ENCODE measurements at places on chromosomes 13 and 19.

DNA sequence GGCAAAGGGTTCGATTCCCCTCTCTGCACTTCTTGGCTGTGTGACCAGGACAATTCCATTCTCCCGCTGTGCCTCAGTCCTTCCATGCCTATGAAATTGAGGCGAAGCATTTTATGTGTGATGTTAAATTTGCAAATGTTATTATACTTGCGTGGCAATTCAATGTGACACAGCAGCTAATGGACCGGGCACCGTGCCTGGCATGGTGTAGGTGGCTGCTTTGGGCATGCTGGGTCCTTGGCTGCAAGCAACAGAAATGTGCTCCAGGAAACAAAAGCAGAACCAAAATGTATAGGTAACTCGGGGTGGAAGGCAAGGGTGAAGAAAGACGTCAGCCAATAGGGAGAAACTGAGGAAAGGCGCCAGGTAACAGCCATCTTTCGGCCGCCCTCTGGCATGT is 37.1 kb downstream of the TINCR start:
- no peak for DNase-seq

DNA sequence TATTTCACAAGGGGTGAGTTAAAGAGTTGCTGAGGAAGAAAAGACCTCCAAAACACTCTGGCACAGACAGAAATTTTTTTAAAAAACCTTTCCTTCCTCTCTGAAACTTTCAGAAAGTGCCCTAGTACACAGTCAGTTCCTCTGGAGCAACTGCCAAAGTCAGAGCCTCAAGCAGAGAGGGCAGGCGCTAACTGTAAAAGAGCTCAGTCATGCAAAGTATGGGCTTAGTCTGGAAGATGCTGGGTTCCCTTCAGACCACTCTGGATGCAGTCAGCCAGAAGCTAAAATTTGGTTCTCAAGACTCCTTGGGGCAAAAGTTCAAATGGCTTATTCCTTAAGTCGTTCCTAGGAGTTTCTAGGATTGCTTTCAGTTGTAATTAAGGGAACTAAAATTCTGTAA is 671.6 kb downstream of the PCDH9 start:
- no peak for DNase-seq

GRCh38 chr19:17080440-17080801 is 4.8 kb downstream of the MYO9B start:
- DNase-seq: no peak

GRCh38 chr19:47778954-47779351 is 450 bp downstream of the SELENOW start:
- no peak for DNase-seq

DNA sequence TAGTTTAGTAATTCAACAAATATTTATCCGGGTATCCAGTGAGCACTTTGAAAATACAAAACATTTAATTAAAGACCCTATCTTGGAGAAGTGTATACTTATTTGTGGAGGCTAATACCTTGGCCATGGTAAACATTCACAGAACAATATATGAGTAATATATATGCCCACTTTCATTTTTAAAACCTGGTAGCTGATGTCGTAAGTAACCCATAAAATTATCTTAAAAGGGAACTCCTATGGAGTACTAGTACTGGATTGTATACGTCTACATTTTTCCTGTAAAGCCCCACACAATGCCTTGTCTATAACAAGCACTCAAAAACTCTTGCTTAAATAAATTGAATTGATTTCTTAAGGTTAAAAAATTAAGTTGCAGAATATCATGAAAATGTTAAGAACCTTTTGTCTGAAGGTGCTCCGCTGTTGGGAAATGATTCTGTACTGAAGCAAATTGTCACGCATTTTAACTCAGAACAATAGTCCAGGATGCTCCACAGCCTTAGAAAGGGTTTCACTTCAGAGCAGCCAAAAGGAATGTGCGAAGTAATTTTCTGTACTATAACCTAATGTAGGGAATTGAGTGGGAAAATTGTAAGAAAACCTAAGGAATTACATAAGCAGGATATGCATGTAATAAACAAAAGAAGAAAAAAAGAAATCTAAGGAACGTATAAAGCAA is 58.9 kb upstream of the C1QTNF9 start:
- DNase-seq: no peak

- no peak for DNase-seq
These were observed 117.7 kb upstream of the GJB6 start for GRCh38 chr13:20349564-20350381.

DNA sequence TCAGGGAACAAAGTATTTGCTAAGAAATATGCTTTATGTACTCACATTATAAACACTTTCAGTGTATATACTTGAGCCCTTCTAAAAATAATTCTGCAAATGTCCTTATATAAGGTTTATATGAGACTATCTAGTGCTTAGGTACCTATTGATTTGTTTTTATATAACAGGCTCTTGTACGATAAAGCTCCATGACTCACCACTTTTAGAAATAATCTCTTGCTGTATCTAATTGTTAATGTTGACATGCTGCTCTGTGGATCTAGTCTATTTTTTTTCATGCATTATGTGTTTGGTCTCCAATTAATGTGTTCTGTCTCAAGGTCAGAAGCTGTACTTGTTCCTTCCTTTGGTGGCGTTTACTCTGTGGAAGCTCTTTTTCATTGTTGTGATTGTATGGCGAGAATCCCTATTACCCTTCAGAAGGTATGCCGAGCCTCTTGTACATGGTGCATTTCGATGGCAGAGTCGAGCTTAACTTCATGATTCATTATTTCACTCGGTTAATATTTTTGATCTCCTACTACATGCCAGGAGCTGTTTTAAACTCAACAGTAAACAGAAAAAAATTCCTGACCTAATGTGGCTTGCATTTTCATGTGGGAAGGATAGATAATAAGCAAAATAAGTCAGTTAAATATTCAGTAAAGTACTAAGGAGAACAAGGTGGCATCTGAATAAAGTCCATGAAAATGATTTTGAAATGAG is 361.6 kb downstream of the COG6 start:
- DNase-seq: no peak

DNA sequence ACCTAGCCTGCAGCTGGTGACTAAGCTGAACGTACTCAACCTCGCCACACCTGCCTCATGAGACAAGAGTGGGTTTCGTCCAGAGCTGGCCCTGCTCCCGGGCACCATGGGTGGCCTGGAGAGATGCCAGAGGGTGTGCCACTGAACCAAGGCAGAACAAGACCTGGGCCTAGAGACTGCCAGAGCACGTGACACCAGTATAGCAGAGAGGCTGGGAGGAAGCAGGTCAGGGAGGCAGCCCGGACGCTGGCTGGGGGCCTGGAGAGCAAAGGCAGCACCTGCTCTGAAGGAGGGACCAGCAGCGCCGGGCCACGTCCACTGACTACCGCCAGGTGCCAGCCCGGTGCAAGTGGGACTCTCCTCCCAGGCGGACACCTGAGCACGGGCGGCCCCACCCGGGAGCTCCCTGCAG is 7.3 kb upstream of the C13orf46 start:
- DNase-seq: peak; percentile 85

GRCh38 chr19:8316351-8317125 is 4.6 kb downstream of the NDUFA7 start:
- DNase-seq: no peak

- DNase-seq: no peak
These were observed 1223.7 kb downstream of the PCDH17 start for GRCh38 chr13:58855283-58855682.

GRCh38 chr19:40744554-40745401 is 5.5 kb downstream of the ACTMAP start:
- no peak for DNase-seq

GRCh38 chr13:105097521-105097920 is 1437.9 kb downstream of the EFNB2 start:
- no peak for DNase-seq

GRCh38 chr19:5261156-5261890 is 79.3 kb downstream of the PTPRS start:
- DNase-seq: no peak

DNA sequence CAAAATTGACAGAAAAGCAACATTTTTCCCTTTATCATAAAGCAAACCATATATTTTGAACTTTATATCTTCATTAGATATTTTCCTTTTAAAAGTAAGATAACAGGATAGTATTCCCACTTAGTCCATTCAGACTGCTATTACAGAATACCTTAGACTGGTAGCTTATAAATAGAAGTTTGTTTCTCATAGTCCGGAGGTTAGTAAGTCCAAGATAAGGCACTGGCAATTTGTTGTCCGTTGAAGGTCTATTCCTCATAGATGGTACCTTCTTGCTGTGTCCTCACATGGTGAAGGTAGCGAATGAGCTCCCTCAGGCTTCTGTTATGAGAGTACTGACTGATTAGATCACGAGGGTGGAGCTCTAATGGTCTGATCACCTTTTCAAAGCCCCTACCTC is 70.4 kb downstream of the ZMYM2 start:
- DNase-seq: no peak

DNA sequence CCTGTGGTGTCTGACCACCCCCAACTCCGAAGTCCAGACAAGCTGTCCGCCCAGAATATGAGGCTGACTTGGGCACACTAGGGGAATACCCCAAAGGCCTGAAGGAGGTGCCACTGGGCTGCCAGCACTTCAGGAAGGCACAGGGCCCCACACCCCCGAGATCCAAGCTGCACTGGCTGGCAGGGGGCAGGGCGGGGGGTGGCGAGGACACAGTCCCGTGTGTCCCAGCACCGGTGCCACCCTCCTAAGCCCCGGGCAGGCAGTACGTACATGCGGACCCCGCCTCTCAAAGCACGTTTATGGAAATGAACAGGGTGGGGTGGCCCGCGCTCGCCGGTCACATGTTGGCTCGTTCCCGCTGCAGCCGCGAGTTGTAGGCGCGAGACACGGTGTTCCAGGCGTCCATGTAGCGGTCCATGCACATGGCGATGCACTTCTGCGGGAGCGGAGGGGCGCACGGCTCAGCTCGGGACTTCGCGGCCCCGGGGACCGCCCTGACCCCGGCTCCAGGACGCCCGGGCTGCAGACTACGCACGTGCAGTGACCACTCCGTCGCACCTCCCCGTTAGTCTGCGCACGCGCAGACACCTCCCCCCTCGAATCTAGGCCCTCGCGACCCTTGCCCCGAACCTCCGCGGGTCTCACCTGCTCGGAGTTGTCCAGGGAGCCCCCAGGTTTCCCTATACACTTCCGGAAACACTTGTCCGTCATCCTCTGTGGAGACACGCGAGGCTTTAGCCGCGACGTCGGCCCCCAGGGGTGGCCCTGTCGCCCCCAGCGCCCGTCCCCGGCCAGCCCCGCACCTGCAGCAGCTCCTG is 566 bp downstream of the TIMM13 start:
- DNase-seq: peak; percentile 3

DNA sequence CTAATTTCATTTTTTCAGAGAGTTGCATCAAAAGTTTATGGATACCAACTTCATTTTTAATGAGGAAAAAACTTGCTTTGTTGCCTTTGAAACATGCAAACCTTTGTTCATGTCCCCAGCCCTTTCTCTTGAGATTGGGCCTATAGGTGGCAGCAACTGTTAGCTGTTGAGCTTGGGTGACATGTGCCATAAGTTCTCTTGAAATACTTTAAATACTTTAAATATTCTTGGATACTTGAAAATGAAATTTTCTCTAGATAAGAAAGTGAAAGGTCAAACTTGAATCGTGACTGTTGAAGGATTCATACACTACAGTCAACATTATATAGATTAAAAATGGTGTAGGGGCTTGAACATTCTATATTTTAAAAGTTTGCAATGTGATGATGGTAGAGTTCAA is 294.9 kb downstream of the NDFIP2 start:
- no peak for DNase-seq

- DNase-seq: no peak
These were observed 26.3 kb downstream of the ARID3A start for GRCh38 chr19:952049-952679.

- no peak for DNase-seq
These were observed 14.4 kb upstream of the ANKRD10 start for GRCh38 chr13:110929104-110929777.

- no peak for DNase-seq
These were observed at the start of gene ADAMTSL5 for GRCh38 chr19:1512671-1513498. TSS of gene ADAMTSL5 (minus strand) at chr19:1513019. CDS start at chr19:1510943, 2,076 bp downstream.

GRCh38 chr13:88752041-88752440 is 1080.9 kb downstream of the SLITRK5 start:
- DNase-seq: no peak

GRCh38 chr19:38375098-38375493 is 725 bp downstream of the PSMD8 start:
- no peak for DNase-seq

- DNase-seq: no peak
These were observed 119.4 kb upstream of the MIR17HG start for GRCh38 chr13:91228108-91228507.

- no peak for DNase-seq
These were observed 66.7 kb downstream of the ATP11A start for GRCh38 chr13:112756511-112756966.

GRCh38 chr19:38329651-38330050 is 6.0 kb upstream of the CATSPERG start:
- no peak for DNase-seq

DNA sequence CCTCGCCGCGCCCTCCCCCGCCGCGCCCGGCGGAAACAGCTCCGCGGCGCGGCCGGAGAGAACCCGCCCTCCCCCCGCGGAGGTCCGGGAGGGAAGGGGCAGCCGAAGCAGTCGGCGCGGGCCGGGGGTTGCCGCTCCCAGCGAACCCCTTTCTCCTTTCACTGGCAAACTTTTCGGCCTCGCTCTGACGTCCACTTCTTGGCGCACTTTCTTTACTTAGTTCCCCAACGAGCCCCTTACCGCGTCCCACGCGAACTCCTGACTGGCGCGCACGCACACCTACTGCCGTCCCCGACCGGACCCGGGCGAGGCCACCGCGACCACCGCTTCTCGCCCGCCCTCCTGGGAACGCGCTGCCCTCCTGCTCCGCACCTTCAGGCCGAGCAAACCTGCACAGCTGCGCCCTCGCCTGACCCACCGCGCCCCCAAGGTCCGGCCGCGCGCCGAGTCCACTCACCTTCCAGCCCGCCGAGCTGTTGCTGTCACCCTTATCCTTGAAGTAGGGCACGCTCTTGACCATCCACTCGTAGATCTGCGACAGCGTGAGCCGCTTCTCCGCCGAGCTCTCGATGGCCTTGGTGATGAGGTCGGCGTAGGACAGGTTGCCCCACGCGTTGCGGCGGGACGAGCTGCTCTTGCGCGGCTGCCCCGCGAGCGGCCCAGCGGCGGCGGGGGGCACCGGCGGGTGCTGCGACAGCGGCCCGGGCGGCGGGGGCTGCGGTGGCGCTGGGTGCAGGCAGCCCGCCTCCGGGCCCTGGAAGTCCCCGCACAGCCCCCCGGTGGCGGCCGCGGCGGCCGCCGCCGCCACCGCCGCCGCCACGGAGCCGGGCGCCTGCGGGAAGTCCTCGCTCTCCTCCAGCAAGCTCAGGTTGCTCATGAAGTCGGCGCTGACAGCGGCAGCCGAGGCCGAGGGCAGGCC is 1.1 kb downstream of the FOXO1 start:
- no peak for DNase-seq

Data from NCI-H2029 treated with DMSO at 0.1 percent for 48 hours (cell line).